ENCODE measurements at places on chromosomes 7 and 10. TPM values are rescaled to one million over a fixed set of nuclear protein-coding genes. Genes with fewer than 3 reads are reported as not detected.

GRCh38 chr7:129149511-129149910 lies 5.0 kb downstream of the TSPAN33 start:
- no peaks in the 10 kb centered on the region for H3K27me3 ChIP-seq
- H3K4me1 ChIP-seq, result peaks cover 5% of the 10 kb centered on the region
- no peak overlapping the region for H3K4me3 ChIP-seq

- no peak overlapping the region for H3K4me3 ChIP-seq
- DNase-seq, result no peak
- H3K4me1 ChIP-seq, result no peaks in the 10 kb centered on the region
- no peaks in the 10 kb centered on the region for H3K36me3 ChIP-seq
- H3K27me3 ChIP-seq, result no peaks in the 10 kb centered on the region
Observed at GRCh38 chr7:119065966-119066365, 841.5 kb downstream of the ANKRD7 start.

SNCG gene
- not detected for total RNA-seq

HGF gene
- total RNA-seq, result 0.53 TPM

HIF1AN gene
- 57.6 TPM for total RNA-seq

Measured in natural killer cell treated with Interleukin-12 subunit alpha and Interleukin-12 subunit beta and Interleukin-15 and Interleukin-18, amount 100 ng/mL, for 72 hours (primary cell).